ENCODE measurements at places on chromosomes 7 and 10.

DNA sequence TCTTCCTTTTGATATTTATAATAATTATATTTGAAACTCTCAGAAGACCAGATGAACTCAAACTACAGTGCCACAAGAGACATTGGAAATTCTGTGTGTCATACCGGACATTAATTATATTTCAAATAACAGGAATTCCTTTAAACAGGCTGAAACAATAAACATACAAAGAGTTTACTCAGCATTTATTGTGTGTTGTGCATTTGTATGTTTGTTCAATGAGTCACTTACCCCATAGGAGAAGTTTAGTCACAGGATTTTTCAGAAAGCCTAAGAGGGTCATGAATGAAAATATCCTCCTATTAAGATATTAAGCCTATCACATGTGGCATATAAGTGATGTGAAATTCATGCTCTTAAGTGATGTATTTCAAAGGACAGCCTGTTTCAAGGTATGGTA lies 566.8 kb downstream of the CNTNAP2 start:
- no peak for DNase-seq

DNA sequence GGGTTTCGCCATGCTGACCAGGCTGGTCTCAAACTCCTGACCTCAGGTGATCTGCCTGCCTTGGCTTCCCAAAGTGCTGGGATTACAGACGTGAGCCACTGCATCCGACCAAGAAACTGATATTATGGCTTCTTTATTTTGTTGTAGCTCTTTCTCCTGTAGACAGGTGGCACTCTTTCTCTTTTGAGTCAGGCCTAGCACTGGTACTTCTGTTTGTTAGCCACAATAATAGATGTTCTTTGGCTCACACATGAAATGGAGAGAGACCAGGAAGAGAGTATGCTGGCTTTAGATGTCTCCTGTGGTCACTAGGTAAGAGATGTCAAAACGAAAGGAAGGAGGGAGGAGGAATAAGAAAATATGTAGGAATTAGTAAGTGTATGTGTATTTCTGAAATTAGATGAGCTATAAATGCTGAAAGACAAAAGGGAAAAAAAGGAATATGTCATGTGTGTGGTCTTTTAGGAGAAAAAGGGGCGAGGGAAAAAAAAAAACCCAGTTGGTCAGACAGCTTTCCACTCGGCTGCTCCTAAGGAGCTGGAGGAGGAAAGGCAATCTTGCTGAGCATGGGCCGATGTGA lies 78.7 kb downstream of the CLEC2L start:
- DNase-seq, result no peak

DNA sequence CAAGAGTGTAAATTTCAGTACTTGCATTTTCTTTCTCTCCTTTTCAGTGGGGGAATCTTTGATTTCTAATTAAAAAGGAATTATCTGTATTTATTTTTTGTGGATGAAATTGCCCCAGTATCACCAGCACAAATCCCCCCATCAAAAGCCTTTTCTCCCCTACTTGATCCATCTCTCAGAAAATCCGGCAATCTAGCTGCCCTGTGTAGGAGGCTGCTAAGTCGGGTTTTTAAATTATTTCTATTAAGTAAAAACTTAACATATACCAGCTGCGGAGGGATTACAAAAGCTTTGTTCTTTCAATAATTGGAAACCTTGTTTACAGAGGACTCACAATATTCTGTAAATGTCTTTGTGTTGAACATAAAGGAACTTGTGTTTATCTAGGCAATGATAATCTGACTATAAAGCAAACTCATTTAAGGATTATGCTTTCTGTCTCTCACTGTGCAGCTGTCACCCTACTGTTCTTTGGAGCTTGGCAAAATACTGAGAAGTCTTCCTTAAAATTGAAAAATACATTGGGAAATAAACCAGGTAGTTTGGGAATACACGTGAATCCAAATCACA lies 177.4 kb upstream of the PRR15 start:
- DNase-seq, result no peak

DNA sequence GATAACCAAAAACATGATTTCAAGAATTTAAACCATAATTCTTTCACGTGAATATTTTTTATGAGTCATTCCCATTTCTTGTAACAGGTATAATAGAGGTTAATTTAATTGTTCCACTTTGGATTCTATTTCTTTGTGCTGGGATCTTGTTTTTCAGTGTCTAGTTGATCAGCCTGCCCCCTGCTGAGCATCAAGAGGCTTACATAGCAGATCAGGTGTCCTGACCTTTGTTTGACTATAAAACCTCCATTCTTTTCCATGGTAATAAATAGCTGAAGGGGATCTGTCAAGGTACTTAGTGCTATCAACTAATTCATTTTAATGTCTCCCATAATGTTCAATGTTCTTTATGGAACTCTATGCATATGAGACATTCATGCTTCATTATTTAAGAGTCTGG lies 4.9 kb downstream of the COL17A1 start:
- DNase-seq, result no peak

- no peak for DNase-seq
Observed at GRCh38 chr10:4243651-4244050, 458.6 kb upstream of the KLF6 start.

- DNase-seq, result no peak
Observed at GRCh38 chr7:28435732-28436378, 23.5 kb downstream of the CREB5 start.

DNA sequence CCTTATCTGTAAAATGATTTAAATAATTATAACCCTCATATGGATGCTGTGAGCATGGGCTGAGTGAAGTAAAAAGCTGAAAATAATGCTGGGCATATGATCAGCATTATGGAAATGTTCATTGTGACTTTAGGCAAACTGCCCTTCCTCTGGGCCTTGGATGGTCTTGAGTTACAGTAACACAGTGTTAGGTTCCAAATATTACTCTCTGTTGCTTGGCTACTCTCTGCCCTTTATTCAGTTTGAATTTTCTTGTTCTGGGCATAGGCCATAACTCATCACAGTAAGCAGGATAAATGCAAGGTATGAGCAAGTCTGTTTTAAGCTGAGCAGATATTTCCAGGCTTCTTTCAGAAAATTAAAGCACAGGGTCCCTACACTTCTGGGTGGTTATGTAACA lies 868.0 kb downstream of the KCNMA1 start:
- DNase-seq, result no peak

GRCh38 chr10:103828107-103828506 lies 27.3 kb downstream of the SH3PXD2A start:
- no peak for DNase-seq

DNA sequence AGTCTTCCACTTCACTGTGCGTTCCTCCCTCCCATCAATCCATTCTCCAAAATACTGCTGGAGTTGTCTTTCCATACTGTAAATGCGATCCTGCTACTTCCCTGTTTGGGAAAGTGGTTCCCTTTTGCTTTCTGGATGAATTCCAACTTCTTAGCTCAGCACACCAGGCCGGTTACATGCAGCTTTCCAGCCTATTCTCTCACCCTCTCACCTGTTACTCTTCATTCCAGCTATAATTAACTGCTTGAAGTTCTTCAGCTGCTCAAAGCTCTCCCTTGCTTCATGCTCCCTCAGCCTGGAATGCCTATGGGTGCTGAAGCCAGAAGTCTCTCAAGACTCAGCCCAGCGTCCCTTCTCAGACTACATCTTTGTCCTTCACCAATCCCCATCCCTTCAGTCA lies 6.0 kb upstream of the ZNRF2 start:
- DNase-seq, result no peak

DNA sequence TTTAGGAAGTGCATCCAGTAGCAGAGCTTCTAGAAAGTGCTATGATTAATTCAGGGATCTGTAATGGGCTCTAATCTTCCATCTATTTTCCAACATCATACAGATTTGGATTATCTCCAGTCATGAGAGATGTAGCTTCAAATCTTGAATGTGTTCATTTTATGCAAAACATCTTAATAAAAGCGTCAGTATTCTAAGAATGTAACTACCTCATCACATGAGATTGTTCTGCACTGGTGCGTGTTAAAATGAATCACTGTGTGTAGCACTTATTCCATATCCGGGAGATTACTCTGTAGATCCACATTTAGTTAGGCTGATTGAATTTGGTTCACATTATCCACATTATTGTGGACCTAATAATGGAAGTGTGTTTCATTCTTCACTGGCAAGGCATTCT lies 344.9 kb upstream of the CHRM2 start:
- no peak for DNase-seq

GRCh38 chr10:47217113-47217512 lies 82.9 kb upstream of the GDF10 start:
- no peak for DNase-seq

DNA sequence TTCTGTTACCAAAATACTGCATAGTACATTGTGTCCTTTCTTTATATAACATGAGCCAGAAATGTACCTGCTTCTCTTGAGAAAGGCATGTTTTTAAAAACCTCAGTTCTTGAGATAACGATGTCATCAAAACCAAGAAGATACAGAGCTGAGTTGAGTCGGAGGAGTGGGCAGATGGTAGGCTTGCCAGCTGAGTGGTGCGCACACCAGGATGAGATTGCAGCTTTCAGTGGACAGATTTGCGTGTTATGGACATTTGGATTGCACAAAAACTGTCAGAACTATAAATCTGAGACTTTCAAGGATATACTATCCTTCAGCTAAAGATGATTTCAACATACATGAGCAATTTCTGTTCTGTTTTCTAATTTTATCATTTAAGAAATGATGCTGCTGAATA lies 25.0 kb downstream of the PRKAR2B start:
- no peak for DNase-seq

Measured in esophagus squamous epithelium (tissue), 5 donors.